Lower lobe of right lung (tissue), 2 donors: ENCODE measurements at places on chromosomes 3 and 15. TPM values are rescaled to one million over a fixed set of nuclear protein-coding genes. Genes with fewer than 3 reads are reported as not detected.
A peak's percentile ranks its signal among the peaks of the same experiment; 100 is the strongest.

Gene GPR62
- total RNA-seq: not detected

Gene LIPH
- total RNA-seq: 29.7 TPM

Gene POLQ
- 0.56 TPM for total RNA-seq

- H3K27ac ChIP-seq: peak overlapping the region; percentile 98
- H3K36me3 ChIP-seq: peaks cover 11% of the 10 kb centered on the region
- peak overlapping the region; percentile 84 for H3K4me3 ChIP-seq
Observed at GRCh38 chr3:50337175-50337861, 3.3 kb downstream of the RASSF1 start.

DNA sequence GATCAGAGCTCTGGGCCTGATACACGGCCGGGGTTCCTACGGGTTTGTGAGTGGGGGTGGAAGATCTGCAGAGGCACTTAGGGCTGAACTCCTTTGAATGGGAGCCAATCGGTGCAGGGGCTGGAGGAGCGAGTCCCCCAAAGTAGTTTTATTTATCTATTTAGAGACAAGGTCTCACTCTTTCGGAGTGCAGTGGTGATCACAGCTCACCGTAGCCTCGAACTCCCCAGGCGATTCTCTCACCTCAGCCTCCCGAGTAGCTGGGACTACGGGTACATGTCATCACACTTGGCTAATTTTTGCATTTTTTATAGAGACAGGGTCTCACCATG is 1.6 kb upstream of the CELSR3 start:
- no peak for DNase-seq
- H3K36me3 ChIP-seq: no peaks in the 10 kb centered on the region
- H3K4me1 ChIP-seq: peaks cover 21% of the 10 kb centered on the region
- peak overlapping the region; percentile 77 for H3K27ac ChIP-seq
- peak overlapping the region; percentile 66 for H3K4me3 ChIP-seq

GRCh38 chr15:32878342-32878741 is 160.5 kb downstream of the GREM1 start:
- H3K27me3 ChIP-seq: no peaks in the 10 kb centered on the region
- DNase-seq: no peak
- peaks cover 4% of the 10 kb centered on the region for H3K4me1 ChIP-seq
- no peaks in the 10 kb centered on the region for H3K36me3 ChIP-seq
- H3K4me3 ChIP-seq: no peak overlapping the region
